ENCODE measurements at places on chromosomes 12 and 14.

DNA sequence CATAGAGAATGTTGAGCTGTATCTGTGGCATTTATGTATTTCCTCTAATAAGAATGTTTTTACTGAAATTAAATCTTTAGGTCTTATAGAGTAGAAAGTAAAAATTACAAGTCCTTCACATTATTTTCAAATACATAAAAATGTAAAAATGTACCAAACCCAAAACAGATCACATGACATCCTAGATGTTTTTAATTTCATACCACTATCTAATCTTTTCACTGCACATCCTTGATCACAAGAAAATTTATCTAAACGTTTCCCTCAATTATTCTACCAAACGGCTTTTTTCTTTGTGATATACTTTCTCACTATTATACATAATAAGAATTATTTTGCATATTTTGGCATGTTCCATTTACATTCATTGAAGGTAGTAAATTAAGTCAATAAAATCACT is 18.3 kb downstream of the SGPP1 start:
- no peak for DNase-seq

GRCh38 chr12:120237360-120238171 is 28.0 kb downstream of the PXN start:
- DNase-seq = no peak

DNA sequence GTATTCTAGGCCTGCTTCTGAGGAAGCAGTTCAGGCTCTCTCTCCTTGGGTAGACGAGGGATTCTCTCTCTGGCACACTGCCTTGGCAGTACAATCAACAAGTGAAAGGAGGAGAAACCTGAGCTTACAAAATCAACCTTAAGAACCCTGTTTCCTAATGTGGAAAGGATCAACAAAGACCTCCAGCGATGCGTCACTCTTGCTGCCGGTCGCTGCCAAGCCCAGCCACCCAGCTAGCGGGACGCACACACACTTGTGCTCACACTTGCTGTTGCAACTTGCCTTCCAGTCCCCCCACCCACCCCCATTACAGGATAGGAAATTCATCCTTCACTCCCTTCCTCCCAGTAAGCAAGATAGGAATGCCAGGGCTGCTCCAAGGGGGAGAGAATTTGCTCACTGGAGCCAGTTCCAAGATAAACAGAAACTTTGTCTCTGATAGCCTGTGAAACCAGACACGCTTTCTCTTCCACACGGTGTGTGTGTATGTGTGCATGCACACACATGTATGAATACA is 144.3 kb downstream of the BCL11B start:
- peak; percentile 16 for DNase-seq

DNA sequence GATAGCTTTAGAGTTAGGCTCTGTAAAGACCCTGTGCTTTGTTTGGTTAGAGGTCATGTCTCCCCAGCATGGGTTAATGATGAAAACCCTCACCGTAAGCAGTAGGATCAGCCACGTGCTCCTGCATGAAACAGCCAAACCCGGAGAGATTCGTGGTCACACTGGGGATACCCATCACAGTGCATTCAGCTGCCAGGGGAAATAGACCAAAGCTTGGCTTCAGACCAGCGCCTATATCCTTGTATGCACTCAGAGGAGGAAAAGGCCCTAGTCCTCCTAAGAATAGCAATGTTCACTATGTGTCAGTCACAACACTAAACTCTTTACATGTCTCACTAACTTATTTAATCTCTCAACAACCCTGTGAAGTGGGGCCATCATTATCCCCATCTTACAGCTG is 16.3 kb downstream of the SPX start:
- no peak for DNase-seq

- peak; percentile 19 for DNase-seq
These were observed 503.7 kb downstream of the SLC6A15 start for GRCh38 chr12:84408936-84409335.

DNA sequence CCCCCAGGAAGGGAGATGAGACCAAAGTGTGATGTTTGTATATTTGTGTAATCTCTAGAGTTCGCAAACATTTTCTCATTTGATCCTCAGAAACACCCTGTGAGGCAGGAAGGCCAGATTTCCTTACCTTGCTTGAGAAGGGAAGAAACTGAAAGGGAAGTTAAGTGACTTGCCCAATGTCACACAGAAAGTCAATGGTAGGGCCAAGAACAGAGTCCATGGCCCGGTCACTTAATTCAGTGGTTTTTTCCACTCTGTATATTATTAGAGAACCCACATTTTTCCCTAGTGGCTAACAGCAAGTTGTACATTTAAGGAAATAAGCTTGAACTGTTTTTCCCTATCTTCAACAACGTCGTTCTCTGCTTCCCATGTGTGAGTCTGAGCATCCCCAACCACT is 25.6 kb upstream of the CHPT1 start:
- no peak for DNase-seq

GRCh38 chr12:87775051-87775450 is 254.2 kb downstream of the C12orf50 start:
- DNase-seq = no peak

DNA sequence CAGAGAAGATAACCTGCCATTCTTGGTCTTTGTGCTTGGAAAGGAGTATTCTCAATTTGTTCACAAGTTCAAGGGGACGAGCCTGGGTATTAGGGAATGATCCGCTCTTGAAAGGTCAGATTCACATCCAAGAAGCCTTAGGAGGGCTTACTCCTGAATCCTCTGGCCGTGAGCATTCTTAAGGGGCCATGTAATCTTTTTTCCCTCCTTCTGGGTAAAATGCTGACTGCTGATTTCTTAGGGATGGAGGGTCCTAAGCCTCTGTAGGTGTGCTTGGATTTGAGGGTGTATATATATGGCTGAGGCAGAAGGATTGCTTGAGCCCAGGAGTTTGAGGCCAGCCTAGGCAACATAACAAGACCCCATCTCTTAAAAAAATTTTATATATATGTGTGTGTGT is 149.1 kb downstream of the TSPAN9 start:
- no peak for DNase-seq
